Renal cortex interstitium (tissue), 15 donors: ENCODE measurements at places on chromosomes 1 and 21. TPM values are rescaled to one million over a fixed set of nuclear protein-coding genes. Genes with fewer than 3 reads are reported as not detected.

DNA sequence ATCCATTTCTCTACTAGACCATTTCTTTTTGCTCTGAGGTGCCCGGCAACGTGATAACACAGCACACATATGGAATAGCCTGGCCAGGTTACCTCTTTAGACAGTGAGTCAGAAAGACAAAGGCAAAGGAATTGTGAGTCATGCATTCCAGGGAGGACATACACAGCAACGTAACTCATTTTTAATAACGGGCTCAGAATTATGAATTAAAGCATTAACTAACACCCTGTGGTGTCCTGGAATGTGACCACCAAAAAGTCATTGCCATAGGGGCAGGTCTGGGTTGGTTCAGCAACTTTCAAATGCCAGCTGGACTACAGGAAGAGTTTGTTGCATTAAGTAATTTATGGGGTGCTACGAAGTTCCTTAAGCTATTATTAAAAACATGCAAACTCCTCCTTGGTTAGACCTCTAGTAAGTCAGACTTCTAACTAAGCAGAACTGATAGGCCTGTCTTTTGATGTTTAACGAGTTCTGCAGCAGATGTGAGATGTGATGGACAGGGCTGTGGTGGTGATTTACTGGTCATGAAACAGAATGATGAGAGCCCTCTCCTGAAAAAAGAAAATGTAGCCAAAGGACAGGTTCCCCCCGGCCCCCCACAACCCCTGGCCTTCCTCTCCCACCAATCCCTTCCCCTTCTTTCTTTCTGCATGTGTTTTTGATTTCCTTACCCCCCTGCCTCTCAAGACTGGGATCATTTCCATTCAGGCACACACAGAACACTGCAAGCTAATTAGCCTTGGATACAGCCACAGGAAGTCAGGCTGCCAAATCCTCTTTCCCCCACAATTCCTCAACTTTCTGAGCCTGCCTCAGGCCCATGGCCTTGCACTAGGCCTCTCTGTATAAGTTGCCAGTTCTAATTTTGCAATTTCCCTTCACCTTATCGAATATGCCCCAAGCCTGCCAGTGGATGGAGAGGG lies 88.9 kb upstream of the HAO2 start:
- DNase-seq, result no peak

DNA sequence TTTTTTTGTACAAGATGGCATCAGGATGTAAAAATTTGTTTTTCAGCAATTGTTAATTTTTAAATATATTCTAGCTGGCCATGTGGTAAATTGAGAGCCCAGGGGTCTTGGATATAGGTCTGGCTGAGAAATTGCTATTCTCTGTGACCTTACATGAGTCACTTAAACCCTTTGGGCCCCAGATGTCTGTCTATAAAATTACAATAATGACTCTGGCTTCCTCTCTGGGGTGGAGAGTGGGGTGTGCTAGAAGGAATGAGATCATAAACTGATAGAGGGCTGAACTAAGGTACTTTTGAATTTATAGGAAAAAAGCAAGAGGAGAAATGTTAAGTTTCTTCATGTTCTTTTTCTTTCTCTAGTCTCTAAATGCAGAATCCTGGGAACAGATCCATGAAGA lies 12.4 kb upstream of the TCHH start:
- no peak for DNase-seq

- no peak for DNase-seq
Measured at GRCh38 chr1:93542398-93542797, 94.5 kb downstream of the FNBP1L start.

- DNase-seq, result no peak
Measured at GRCh38 chr21:24046829-24047443, 1560.3 kb downstream of the MRPL39 start.

- no peak for DNase-seq
Measured at GRCh38 chr1:184260382-184260781, 126.4 kb upstream of the C1orf21 start.

- no peak for DNase-seq
Measured at GRCh38 chr1:188155261-188155660, 1326.5 kb downstream of the PLA2G4A start.

- DNase-seq, result no peak
Measured at GRCh38 chr1:3155056-3155925, 86.3 kb downstream of the PRDM16 start.

- DNase-seq, result peak; percentile 64
Measured at GRCh38 chr1:32972814-32973428, 8.3 kb upstream of the RNF19B start.

DNA sequence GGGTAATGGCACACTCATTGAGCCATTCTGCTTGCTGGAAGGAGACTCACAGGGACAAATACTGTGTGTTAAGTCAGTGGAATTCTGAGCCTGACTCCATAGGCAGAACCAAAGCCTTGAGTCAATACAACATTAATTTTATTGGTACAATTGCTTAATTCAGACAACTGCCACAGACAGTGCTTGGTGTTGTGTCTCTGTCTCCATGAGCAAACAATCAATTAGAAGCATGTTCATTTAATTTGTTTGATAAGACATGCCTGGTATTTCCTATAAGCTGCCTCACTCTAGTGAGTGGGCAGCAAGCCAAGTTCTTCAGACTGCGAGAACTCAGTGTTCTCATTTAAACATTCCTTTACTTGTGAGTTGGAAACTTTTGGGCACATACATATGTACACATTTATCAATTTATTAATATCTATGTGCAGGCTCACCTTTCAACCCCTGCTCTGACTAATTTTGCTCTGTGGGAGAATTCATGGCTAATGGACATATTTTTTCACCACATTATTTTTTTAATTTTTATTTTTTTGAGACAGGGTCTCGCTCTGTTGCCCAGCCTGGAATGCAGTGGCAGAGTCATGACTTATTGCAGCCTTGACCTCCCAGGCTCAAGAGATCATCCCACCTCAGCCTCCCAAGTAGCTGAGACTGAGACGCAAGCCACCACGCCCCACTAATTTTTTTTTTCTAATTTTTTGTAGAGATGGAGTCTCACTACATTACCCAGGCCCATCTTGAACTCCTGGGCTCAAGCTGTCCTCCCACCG lies 4.5 kb upstream of the SRSF10 start:
- DNase-seq, result no peak

DNA sequence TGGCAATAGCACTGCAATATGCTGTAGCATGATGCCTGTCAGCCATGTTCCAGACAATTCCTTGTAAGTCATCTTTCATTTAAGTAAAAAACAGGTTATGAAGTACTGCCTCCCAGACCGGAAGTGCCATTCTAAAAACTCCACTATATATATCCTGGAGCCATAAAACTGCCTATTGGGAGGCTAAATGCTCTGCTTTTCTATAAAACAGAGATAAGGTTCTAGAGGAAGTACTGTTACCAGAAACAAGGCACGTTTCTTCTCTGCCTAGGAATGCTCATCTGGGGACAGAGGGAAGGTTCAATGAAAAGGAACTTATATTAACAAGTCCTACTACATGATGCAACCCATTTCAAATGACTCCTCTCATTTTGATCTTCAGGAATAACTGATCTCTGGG lies 66.8 kb downstream of the GPR137B start:
- DNase-seq, result no peak

GRCh38 chr1:153302308-153302707 lies 10.4 kb downstream of the PGLYRP3 start:
- no peak for DNase-seq

GRCh38 chr1:183886083-183886828 lies 81.3 kb downstream of the RGL1 start:
- DNase-seq, result no peak

DNA sequence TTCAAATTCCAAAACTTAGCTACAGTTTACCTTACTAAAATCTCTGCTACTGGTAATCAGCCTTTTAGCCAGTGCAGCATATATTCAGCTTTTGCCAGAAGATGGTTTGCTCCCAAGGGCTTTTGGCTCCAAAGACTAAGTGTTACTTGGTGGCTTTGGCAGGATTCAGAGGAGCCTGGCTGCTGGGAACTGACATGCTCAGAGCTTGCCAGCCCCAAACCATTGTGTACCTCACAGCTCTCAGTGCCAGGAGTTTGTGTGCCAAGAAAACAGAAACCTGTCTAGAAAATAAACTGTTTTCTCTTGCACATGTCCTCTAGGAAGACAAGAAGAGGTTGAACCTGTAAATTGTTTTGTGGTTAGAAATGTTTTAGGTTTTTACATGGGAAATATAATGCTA lies 315.9 kb downstream of the ST6GALNAC3 start:
- no peak for DNase-seq

DNA sequence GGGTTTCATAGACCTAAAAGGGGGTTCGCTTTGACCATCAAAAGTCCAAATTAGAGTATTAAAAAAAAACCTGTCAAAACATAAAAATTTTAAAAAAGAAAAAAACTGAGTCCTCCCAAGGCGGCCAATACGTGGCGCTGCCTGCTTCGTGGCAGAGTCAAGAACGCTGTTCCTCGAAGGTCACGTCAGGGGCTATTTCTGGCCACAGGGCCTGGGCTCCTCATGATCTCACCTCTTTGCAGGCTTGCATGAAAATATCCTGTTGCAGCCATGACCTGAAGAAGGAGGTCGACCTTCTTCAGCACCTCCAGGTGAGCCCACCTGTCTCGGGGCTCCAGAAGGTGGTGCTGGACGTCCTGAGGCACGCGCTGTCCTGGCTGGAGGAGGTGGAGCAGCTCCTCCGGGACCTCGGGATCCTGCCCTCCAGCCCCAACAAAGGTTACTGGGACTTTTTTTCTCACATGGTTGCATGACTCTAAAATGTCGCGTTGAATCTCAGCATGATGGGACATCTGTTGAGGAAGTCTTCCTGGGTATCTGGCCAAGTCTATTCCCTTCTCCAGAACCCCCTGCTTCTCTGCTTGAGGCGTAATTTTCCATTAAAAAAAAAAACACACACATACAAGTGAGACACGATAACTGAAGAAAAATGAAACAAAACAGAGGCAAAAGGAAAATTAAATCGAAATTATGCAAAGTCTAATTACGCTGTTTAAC lies 80.4 kb upstream of the EFHD2 start:
- no peak for DNase-seq

DNA sequence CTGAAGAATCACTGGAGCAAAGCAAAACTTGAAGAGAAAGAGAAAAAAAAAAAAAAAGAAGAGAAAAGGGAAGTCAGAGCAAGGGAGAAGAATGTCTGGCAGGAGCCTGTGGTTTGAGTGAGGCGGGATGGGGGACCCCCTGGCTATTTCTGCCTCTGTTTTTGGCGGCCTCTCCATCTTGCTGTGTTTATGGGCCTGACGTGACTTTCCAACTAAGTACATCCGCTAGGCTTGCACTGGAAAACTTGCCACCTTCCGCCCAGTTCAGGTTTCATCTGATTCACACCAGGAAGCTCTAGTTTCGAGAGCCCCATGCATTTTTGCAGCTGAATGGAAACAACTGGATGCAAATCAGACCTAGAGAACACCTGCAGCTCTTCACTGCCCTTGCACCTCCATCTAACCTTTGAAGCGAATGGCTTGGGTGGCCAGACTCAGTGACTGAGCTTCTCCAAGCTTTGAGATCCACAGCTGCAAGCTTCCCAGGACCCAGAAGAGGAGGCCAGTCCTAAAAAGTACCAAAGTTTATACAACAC lies 28.0 kb downstream of the TBX15 start:
- no peak for DNase-seq

DNA sequence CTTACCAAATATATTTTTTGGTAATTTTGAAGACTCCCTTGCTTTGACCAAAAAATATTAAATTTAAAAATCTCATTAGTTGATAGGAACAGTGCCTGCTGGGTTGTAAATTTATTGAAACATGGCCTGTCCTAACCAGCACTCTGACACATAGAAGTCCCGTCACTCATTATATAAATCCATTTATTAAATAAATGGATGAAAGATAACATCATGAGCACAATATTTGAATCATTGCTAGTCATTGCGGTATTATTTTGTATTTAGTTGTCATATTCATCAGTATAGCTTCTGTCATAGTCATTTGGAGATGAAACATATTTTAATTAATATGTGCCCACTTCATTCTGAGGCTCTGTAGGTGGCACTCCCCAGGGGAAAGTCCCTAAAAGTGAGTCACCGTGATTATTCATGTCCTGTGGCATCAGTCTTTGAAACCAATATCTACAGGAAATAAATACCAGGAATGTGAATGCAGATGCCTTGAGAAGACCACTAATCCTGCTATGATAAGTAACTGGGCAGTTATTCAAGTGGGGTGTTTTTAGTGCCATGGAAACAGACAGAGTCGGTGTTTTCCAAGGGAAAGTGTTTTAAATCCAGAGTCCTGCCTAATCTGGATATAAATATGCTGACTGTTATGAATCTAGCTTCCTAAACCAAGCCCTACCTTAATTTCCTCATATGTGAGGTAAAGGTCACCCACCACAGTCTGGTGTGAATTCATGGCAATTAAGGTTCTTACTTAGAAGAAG lies 302.0 kb downstream of the DUSP10 start:
- no peak for DNase-seq

DNA sequence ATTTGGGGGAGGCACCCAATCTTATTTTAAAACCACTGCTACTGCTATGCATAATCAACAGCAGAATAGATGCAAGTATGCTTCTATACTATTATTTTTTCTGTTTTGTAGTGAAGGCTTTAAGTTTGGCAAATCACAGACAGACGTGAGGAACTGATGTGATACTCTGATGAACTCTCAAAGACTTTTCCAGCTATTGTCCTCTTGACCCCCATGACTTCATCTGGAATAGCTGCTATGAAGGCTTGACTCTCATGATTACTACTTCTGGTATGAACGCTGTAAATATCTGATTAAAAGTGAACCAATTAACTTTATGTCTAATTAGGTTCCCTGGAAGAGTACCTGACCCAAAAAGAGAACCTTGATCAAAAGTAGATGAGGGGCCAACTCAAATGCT lies 49.1 kb downstream of the EYA3 start:
- no peak for DNase-seq

- no peak for DNase-seq
Measured at GRCh38 chr1:22629886-22630285, 6.5 kb upstream of the C1QA start.

- DNase-seq, result no peak
Measured at GRCh38 chr1:113760102-113761080, 1.1 kb upstream of the PHTF1 start.

DNA sequence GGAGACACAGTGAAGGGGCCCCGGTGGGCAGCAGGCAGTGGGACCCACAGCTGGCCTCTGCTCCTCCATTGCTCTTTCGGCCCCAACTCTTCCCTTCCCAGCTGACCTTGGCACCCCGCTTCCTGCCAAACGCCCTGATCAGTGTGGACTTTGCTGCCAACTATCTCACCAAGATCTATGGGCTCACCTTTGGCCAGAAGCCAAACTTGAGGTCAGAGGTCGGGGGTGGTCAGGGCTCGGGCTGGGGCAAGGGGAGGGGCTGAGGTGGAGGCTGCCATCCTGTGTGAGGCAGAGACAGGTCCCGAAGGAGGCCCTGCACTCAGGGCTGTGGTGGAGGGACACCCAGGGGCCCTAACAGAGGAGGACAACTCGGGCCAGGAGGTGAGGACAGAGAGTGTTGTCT lies 13.7 kb downstream of the PODN start:
- DNase-seq, result no peak

GRCh38 chr1:168484083-168484482 lies 59.7 kb downstream of the XCL2 start:
- DNase-seq, result no peak

GRCh38 chr1:97728436-97728835 lies 192.4 kb downstream of the DPYD start:
- DNase-seq, result no peak

GRCh38 chr1:91124989-91125417 lies 103.2 kb upstream of the ZNF644 start:
- no peak for DNase-seq

The FCRL5 gene
- 0.16 TPM for polyA plus RNA-seq

The NIBAN1 gene
- polyA plus RNA-seq, result 3.4 TPM

The MYOC gene
- polyA plus RNA-seq, result 0.23 TPM

The CYP4B1 gene
- 1.7 TPM for polyA plus RNA-seq

The UTS2 gene
- polyA plus RNA-seq, result not detected

The RNU1-1 gene
- polyA plus RNA-seq, result not detected

The PPFIA4 gene
- polyA plus RNA-seq, result 8.5 TPM

The WDR64 gene
- polyA plus RNA-seq, result 0.79 TPM

The SYPL2 gene
- 15.0 TPM for polyA plus RNA-seq

The MXRA8 gene
- polyA plus RNA-seq, result 202 TPM

The SPATA45 gene
- polyA plus RNA-seq, result 0.41 TPM

The LCE1C gene
- not detected for polyA plus RNA-seq
